ENCODE measurements at places on chromosomes 2 and 18. TPM values are rescaled to one million over a fixed set of nuclear protein-coding genes. Genes with fewer than 3 reads are reported as not detected.
A peak's percentile ranks its signal among the peaks of the same experiment; 100 is the strongest.

The MARCHF4 gene
- total RNA-seq = 1.0 TPM

The ELOA2 gene
- not detected for total RNA-seq

The GPAT2 gene
- total RNA-seq = 0.33 TPM

The LRRTM4 gene
- total RNA-seq = 4.2 TPM

The CHN1 gene
- total RNA-seq = 28.8 TPM

The FBXO36 gene
- total RNA-seq = 6.7 TPM

- peaks cover 11% of the 10 kb centered on the region for H3K4me1 ChIP-seq
- no peak overlapping the region for H3K4me3 ChIP-seq
- H3K36me3 ChIP-seq = no peaks in the 10 kb centered on the region
- H3K27me3 ChIP-seq = no peaks in the 10 kb centered on the region
These were observed 40.1 kb downstream of the ARHGAP25 start for GRCh38 chr2:68774569-68775271.

GRCh38 chr2:120654381-120655134, 81.1 kb upstream of the GLI2 start:
- no peak overlapping the region for H3K4me3 ChIP-seq
- H3K27ac ChIP-seq = no peak overlapping the region
- DNase-seq = peak; percentile 85
- no peaks in the 10 kb centered on the region for H3K27me3 ChIP-seq
- H3K4me1 ChIP-seq = no peaks in the 10 kb centered on the region
- no peaks in the 10 kb centered on the region for H3K36me3 ChIP-seq

- H3K27me3 ChIP-seq = no peaks in the 10 kb centered on the region
- H3K4me3 ChIP-seq = no peak overlapping the region
- no peak overlapping the region for H3K27ac ChIP-seq
- peaks cover 80% of the 10 kb centered on the region for H3K36me3 ChIP-seq
These were observed 40.2 kb downstream of the PIKFYVE start for GRCh38 chr2:208306291-208306690.

DNA sequence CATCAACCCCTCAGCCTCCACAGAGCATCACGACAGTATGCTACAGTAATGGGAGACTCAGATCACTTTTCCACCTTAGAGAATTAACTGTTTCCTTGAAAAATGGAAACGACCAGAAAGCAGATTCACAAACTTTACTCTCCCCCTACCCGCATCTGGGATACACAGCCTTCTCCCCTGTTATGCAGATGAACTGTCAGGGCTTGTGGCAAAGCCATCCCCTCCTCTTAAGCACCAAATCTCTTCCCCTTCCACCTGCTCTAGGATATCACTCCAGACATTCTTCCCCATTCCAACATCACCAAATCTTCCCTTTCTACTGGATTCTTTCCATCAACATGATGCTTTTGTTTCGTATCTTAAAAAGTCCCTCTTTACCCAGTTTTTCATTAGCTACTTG, 26.4 kb downstream of the NEB start:
- H3K4me1 ChIP-seq = no peaks in the 10 kb centered on the region
- H3K4me3 ChIP-seq = no peak overlapping the region
- H3K36me3 ChIP-seq = no peaks in the 10 kb centered on the region

DNA sequence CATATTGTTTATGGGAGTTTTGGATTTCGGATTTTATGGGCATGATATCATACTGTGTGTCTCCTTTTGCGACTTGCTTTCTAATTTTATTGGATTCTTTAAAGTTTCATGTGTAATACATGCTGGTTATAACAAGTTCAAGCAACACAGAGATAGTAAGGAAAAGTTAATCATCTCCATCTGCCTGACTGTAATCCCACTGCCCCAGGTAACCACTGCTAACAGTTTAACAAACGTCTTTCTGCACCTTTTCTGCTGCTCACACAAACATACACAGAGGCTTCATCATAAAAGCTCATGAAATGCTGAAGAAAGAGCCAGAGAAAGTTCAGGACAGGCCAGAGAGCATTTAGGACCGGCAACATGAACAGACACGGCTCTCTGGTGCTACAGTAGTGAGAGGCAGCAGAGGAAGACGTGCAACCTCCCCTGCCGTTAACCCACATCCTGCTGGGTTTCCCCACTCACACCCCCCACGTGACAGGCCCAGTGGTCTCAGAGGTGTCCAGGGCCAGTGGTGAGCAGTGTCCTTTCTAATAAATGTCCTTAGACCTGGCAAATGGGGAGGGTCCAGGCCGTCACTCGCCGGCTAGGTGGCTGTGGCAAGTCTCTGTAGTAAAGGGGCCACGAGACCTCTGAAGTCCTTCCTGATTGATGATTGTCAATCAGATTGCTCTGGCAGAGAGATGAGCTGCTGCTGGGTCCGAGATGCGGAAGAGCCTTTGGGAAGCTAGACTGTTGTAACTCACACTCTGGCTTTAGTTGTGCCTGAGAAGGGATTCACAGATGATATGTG, 43.0 kb upstream of the SLC1A4 start:
- H3K27me3 ChIP-seq = no peaks in the 10 kb centered on the region
- H3K4me3 ChIP-seq = no peak overlapping the region
- no peak overlapping the region for H3K27ac ChIP-seq
- H3K36me3 ChIP-seq = no peaks in the 10 kb centered on the region
- no peaks in the 10 kb centered on the region for H3K4me1 ChIP-seq

GRCh38 chr18:13232086-13232917, 13.7 kb downstream of the LDLRAD4 start:
- no peak for DNase-seq
- no peak overlapping the region for H3K4me3 ChIP-seq
- no peak overlapping the region for H3K27ac ChIP-seq
- no peaks in the 10 kb centered on the region for H3K36me3 ChIP-seq
- no peaks in the 10 kb centered on the region for H3K4me1 ChIP-seq
- H3K27me3 ChIP-seq = peaks cover under 1% of the 10 kb centered on the region

GRCh38 chr2:179348906-179349305, 84.3 kb upstream of the SESTD1 start:
- no peak overlapping the region for H3K4me3 ChIP-seq
- H3K27ac ChIP-seq = no peak overlapping the region
- no peak for DNase-seq
- H3K4me1 ChIP-seq = no peaks in the 10 kb centered on the region
- no peaks in the 10 kb centered on the region for H3K27me3 ChIP-seq

GRCh38 chr2:171545086-171545485, 22.8 kb downstream of the CYBRD1 start:
- DNase-seq = no peak
- no peaks in the 10 kb centered on the region for H3K36me3 ChIP-seq
- H3K27me3 ChIP-seq = no peaks in the 10 kb centered on the region
- H3K4me1 ChIP-seq = no peaks in the 10 kb centered on the region

- H3K36me3 ChIP-seq = no peaks in the 10 kb centered on the region
- H3K4me1 ChIP-seq = no peaks in the 10 kb centered on the region
These were observed 66.1 kb downstream of the BAZ2B start for GRCh38 chr2:159550231-159550630.

DNA sequence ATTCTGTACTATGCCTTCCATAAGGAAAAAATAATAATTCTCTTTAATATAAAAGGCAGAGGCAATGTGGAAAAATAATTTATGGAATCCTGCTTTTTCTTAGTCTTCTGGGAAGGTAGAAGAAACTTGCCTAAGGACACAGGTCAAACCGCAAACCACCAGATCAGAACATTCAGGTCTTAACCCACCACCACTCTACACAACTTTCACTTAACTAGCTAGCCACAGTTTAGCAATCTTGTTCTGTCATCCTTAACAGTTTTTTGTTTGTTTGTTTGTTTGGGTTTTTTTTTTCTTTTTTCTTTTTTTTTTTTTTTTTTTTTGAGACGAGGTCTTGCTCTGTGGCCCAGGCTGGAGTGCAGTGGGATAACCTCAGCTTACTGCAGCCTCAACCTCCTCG, 70.6 kb downstream of the ACVR1 start:
- no peak for DNase-seq
- H3K27me3 ChIP-seq = no peaks in the 10 kb centered on the region
- H3K4me3 ChIP-seq = no peak overlapping the region
- H3K27ac ChIP-seq = no peak overlapping the region
- no peaks in the 10 kb centered on the region for H3K4me1 ChIP-seq

DNA sequence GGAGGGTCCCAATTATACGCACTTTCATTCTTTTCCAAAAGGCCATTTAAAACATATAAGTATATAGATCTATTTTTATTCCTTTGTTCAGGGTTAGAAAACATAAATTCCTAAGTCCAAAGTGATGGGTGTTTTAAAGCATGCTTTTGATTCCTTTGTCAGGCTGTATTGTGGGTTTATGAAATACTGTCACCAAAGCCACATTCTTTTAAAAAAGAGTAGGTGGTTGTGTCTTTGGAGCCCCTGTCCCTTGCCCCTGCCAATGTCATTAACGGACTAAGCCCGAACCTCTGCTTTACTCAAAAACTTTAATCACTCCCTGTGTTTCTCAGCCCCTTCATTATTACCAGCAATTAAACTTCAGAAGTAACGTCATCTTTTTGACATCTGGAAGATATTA, 104.9 kb upstream of the APCDD1 start:
- DNase-seq = no peak
- no peaks in the 10 kb centered on the region for H3K36me3 ChIP-seq
- H3K4me3 ChIP-seq = no peak overlapping the region
- no peaks in the 10 kb centered on the region for H3K27me3 ChIP-seq

DNA sequence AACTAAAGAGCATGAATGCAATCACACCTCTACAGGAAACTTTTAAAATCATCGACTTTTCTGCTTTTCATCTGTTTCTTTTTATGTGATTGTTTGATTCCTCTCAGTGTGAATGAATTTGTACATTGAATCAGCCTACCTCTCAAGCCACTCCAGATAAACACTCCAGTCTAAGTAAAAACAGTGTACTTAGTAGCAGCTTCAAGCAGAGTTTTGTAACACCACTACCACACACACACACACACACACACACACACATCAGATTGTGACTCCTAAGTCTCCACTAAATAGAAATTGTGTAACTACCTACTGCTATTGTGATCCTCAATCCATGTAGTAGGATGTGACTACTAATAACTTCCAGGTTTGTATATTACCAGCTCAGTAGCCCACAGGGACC, 65.3 kb upstream of the EPB41L5 start:
- no peaks in the 10 kb centered on the region for H3K27me3 ChIP-seq
- DNase-seq = no peak
- H3K4me3 ChIP-seq = no peak overlapping the region
- H3K4me1 ChIP-seq = peaks cover 5% of the 10 kb centered on the region
- peaks cover 32% of the 10 kb centered on the region for H3K36me3 ChIP-seq
- H3K27ac ChIP-seq = no peak overlapping the region

DNA sequence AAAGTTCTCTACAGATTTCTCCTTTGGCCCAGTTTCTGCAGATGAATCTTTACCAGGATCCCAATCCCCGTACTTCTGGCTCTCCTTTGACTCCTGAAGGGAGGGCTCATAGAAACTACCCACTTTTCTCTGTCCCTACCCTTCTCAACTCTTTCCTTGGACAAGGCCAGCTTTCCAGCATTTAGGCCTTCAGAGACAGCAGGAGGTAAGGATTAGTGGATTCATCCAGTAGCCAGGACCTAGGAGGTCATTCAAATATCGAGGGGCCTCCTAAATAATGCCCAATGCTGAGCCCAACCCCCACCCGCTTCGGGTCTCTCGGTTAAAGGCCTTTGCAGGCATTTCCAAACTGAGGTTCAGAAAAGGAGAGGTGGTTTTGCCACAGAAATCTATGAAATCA, 4.8 kb upstream of the ZNF532 start:
- peak overlapping the region; percentile 97 for H3K27ac ChIP-seq
- no peaks in the 10 kb centered on the region for H3K27me3 ChIP-seq
- H3K4me1 ChIP-seq = peaks cover 16% of the 10 kb centered on the region
- DNase-seq = peak; percentile 77
- H3K36me3 ChIP-seq = peaks cover 4% of the 10 kb centered on the region

- DNase-seq = no peak
- no peaks in the 10 kb centered on the region for H3K27me3 ChIP-seq
- H3K36me3 ChIP-seq = no peaks in the 10 kb centered on the region
- no peak overlapping the region for H3K27ac ChIP-seq
- H3K4me1 ChIP-seq = no peaks in the 10 kb centered on the region
- no peak overlapping the region for H3K4me3 ChIP-seq
These were observed 277.9 kb upstream of the GULP1 start for GRCh38 chr2:188013767-188014166.

DNA sequence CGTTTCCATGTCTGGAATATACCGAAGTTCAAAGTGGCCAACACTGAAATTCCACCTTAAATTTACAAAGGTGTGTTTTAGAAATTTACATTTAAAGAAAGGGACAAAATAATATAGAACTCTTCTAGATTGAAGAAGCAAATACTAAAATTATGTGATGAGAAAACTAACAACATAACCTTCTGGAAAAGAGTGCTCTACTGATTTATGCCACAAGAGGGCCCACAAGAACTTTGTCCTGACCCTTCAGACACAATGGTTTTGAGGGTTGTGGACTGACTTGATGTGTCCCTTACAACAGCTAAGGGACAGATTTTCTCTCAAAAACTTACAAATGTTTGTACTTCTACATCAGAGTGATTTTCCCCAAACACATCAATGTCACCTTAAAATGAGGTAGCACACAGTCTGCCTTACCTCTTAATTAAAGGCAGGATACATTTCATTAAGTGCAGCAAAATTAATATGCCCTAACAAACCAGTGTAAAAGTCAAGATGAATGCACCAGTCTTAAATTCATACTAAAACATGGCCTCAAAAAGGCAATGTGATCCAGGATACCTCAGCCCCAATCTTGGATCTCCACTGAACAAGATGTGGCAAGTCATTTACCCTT, 36.2 kb downstream of the EIF2AK3 start:
- H3K4me1 ChIP-seq = no peaks in the 10 kb centered on the region
- H3K36me3 ChIP-seq = peaks cover 65% of the 10 kb centered on the region
- H3K4me3 ChIP-seq = no peak overlapping the region
- no peaks in the 10 kb centered on the region for H3K27me3 ChIP-seq
- H3K27ac ChIP-seq = no peak overlapping the region

DNA sequence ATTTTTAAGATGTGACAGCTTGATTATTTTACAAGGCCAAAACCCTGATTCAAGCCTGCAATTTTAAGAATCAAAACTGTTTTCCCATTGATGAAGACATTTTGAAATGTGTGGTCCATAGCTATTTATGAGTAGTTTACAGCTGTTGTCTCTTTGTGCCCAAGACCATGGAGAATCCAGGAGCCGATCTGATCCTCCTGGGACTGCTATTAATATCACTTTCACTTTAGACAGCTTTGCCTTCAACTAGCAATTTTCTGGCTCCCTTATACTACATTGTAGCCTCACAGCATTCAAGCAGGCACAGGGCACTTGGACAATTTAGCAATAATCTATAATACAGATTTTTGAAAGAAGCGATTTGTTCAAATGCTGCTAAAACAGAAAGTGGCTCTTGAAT, 172.9 kb downstream of the SLC8A1 start:
- H3K36me3 ChIP-seq = no peaks in the 10 kb centered on the region
- H3K4me3 ChIP-seq = no peak overlapping the region
- H3K27ac ChIP-seq = no peak overlapping the region
- no peaks in the 10 kb centered on the region for H3K27me3 ChIP-seq
- no peak for DNase-seq
- peaks cover 11% of the 10 kb centered on the region for H3K4me1 ChIP-seq

DNA sequence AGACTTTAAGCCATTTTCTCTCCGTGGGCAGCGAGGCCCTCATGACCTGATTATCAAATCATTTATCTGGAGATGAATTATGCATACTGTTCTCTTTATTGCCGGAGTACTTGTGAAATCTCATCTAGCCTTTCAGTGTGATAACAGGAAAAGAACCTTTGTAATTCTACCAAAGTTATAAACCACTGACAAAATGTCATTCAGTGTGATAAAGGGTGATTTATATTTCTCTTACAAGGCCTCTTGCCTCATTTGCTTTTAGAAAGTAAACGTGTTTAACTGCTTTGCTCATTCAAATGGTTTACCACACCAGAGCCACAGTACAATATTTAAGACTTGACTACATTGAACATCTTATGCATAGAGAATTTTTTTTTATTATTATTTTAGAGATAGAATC, 13.8 kb downstream of the MTCL1 start:
- no peak overlapping the region for H3K27ac ChIP-seq
- DNase-seq = no peak
- H3K4me3 ChIP-seq = no peak overlapping the region
